Omental fat pad (tissue), 4 donors: ENCODE measurements at places on chromosomes 13 and 19.

DNA sequence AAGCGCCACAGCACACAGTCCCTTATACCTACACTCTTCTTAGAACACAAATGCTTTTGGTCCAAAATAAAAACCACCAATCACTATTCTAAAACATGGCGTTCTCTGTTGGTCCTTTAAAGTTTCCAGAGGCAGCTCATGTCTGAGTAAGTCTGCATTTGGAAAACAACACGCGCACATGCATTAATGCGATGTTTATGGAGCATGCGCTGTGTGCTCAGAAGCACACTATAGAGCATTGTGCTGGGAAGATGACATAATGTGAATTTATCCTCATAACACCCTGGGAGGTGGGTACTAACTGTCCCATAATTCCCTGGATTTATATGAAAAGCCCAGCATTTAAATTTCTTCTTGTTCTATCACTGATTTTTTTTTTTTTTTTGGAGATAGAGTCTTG lies 10.7 kb downstream of the ZNF682 start:
- no peak for DNase-seq

DNA sequence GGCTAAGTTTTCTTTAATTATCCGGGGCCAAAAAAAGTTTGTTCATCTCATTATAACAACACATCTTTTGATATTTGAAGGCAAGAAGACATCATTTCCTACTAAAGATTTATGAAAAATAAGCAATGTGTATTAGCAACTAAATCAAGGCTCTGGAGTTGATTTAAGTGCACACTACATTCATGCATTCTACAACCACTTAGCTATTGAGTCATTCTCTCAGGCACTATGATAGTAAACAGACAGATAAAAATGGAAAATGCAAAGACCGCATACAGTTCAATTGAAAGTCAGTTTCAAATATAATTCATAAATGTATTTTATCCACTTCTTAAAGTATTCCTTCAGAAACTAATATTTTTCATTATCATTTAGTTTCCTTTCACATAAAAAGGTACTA lies 1395.2 kb downstream of the PCDH9 start:
- no peak for DNase-seq

DNA sequence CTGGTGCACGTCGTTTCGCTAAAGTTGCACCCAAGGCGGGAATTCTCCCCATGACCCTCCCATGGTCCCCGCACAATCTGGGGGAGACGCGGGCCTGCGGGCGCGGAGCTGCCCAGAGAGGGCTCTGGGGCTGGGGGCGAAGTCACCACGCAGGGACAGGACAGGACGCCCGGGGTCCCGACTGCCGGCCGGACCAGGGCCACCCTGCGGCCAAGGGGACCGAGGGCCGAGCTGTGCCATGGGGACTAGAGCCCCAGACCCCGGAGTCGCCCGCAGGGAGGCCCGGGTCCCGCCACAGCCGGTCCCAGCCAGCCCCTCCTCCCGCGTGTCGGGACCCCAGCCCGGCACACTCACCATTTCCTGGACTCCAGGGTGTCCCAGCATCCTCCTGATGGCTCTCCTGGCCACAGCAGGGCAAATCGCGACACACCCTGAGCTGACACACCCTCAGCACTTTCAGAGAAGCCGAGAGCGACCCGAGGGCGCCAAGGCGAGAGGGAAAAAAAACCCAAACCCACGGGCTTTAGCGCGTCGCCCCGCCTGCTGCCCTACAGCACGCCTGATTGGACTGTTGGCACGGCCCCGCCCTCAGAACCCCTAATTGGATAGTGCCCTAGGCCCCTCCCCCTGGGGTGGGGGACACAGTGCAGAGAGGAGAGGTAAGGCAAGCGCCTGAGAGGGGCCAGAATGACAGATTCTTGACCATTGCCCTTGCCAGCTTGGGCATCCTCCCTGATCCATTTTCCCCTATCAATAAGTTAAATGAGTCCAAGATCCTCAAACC lies 28.6 kb downstream of the ZNF44 start:
- DNase-seq, result no peak

GRCh38 chr19:850221-850978 lies 1.7 kb upstream of the ELANE start:
- DNase-seq, result peak; percentile 65

DNA sequence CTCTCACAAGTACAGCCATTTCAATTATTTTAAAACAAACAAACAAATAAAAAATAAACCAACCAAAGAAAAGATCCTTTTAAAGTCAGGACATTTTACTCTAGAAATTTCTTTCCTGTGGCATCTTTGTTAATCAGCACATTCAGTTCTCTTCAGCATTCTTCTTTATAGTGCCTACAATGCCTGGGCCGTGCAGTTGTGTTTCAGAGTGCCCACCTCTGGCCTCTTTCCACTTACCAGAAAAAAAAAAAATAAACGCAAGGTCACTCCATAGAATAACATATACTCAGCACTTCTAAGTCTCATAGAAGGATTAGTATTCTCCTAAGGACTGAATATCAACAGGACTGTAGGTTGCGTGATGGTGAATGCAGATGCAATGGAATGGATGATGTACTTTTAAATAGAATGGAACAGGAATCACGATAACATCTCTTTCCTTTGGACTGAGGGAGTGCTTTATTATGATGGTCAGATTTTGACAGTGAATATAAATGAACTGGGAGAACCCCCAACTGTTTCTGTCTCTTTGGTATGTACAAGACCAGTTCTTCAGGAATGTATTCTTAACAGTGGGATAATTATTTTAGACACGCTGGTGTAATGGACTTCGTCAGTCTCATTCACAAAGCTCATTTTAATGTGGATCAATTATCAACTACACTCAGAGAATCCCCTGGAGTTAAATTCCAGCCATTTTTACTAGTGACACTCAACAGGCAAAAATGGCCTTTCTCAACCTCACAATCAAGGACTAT lies 125.0 kb upstream of the NBEA start:
- DNase-seq, result no peak
